ENCODE measurements at places on chromosomes 6 and 20.

GRCh38 chr6:159440911-159441703 is 251.9 kb downstream of the SOD2 start:
- DNase-seq: no peak

DNA sequence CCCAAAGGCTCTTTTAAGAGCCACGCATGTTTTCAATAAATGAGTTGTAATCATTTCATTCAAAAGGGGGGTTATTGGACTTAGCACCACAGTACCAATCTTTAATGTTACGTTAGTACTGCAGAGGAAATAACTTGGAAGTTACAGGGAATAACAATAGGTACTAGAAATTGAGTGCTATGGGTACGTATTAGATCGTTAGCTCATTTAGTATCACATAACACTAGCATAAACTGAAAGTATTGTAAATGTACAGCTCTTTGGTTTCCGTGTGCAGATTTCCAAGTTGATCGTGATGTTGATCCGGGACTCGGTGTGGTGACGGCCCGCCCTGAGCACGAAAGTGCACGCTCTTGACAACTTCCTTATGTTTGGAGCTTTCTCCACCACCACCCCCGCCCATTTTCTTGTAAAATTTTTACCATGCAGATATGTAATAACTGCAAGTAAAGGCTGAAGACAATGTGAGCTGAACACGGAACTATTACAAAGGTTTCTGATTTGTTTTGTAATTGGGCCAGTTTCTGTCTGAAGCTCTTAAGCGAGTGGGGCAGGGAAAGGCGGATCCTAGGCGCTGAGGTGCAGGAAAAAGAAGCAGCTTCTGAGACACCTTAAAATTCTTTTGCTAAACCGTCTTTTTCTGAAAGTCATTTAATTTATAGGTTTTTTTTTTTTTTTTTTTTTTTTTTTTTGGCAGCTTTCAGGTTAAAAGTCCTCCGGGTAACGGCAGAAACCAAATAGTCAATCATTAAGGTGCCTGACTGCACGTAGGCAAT is 71.5 kb downstream of the HFE start:
- DNase-seq: no peak

- no peak for DNase-seq
Measured at GRCh38 chr6:21396313-21396712, 197.2 kb upstream of the SOX4 start.

DNA sequence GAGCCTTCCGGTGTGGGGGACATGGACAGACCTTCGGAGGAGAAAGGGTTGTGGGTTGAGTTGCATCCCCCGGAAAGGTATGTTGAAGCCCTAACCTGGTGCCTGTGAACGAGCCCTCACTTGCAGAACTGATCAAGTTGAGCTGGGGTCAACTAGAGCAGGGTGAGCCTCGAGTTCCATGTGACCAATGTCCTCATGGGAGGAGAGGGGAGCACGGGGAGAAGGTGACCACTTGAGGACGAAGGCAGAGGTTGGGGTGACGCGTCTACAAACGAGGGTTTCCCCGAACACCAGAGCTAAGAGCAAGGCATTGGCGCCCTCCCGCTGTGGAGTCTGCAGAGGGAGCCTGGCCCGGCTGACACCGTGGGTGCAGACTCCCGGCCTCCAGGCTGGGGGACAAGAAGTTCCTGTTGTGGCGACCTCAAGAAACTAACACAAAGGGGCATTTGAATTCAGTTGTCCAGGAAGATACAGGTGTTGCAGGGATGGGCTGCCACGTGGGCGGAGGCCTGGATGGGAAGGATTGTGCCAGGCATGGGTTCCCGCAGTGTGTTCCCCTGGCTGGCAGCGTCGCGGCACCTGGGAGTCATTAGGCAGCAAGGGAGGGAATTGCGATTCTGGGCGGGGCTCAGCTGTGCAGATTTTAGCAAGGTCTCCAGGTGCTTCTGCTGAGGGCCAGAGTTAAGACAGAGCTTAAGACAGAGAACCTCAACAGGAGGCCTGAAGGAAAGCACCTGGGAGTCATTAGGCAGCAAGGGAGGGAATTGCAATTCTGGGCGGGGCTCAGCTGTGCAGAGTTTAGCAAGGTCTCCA is 20.4 kb upstream of the UNC93A start:
- DNase-seq: no peak

DNA sequence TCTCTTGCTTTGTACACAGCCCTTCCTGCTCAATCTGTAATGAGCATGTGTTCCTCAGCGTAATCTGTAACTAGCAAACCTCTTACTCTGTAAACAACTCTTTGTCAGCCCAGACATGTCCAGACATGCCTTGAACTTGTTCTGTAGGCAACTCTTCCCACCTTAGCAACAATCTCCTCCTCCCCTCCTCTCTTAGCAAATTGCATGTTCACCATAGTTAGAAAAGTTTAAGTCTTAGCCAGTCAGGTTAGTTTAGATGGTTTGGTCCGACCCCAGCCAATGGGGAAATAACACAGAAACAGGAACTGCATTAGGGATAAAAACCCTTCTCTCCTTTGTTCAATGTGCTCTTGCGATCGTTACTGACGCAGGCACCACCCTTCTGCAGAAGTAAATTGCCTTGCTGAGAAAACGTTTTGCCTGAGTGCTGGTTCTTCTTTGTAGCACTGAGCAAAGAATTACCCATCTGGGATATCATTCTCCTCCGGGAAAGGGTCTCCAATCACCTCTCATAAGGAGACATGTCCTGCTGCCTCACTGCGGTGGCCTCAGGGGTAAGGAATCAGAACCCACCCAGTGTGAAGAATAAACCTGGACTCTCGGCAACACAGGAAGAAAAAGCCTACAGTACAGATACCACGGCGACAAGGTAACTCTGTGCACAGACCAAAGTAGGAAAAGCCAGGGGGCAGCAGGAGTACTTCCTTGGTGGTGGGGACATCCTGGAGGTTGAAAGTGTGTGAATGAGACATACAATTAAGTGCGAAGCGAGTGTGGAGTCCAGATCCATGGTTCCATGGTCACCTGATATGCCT is 26.2 kb downstream of the PLN start:
- no peak for DNase-seq

GRCh38 chr6:164502833-164503232 is 806.6 kb downstream of the C6orf118 start:
- no peak for DNase-seq

- no peak for DNase-seq
Measured at GRCh38 chr6:43933148-43933885, 163.3 kb downstream of the VEGFA start.

DNA sequence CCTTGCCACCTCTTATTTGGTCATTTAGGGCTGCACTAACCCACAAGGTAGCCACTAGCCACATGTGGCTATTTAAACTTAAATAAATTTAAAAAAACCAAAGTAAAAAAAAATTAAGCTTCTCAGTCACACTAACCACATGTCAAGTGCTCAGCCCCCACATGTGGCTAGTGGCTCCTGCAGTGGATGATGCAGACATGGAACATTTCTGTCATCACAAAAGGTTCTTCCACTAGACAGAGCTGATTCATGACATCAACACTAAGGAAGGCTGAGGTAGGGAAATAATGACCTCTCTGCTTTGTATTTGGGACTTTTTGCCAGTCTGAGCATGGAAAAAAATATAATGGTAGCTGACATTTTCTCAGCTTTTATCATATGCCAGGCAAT is 173.0 kb upstream of the FERMT1 start:
- DNase-seq: no peak

DNA sequence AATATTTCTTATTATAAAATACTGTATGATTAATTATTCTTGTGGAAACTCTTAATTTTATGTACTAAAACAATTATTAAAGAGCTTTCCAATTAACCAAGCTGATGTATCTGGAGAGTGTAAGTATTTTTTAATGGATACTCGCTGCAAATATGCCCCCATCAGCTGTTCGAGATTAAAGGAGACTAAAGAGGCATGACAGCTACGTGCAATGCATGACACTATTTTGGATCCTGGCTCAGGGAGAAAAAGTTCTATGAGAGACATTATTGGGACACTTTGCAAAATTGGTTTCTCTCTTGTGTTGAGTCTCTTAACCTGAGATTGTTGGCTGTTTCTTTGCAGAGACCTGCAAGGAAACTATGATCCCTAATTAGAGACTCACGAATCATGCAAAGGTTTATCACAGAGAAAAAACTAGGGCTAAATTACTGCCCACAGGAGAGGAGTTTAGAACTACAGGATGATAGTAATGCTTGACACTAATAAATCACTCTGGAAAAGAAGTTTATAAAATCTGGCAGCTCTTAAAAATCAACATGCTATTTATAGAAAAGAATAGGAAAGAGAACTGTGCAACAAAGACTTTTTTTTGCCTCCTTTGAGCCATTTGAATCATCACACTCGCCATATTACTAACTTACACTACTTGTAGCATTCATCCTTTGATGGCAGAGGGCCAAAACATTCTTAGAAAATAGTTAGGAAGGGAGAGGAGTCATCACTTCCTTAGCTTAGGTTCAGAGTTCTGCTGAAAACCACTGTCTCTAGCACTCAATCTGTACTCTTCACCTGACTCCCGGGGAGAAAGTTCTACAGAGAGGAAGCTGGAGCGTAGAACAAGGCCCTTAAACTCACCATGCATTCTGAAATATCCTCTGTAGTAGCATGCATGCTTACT is 25.3 kb downstream of the NRN1 start:
- DNase-seq: no peak

GRCh38 chr6:125375821-125376220 is 74.1 kb upstream of the HDDC2 start:
- DNase-seq: no peak

GRCh38 chr6:168050225-168050880 is 28.7 kb downstream of the FRMD1 start:
- no peak for DNase-seq

DNA sequence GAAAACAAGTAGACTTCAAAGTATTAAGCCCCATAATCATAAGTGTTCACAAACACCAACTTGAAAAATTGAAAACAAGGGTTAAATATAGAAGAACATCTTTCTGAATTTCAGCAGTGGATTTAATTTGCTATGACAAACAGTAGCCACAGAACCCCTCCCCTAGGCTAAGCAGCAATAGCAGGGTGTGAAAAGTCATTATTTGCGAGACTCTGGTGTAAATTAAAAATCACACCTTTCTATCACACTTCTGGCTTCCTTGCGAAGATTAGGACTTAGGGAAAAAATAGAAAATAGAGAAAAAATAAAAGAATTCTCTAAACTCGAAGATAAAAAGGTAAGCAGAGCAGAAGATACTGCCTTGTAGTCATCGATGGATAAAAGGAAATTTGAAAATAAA is 6.1 kb downstream of the SAMD3 start:
- no peak for DNase-seq

DNA sequence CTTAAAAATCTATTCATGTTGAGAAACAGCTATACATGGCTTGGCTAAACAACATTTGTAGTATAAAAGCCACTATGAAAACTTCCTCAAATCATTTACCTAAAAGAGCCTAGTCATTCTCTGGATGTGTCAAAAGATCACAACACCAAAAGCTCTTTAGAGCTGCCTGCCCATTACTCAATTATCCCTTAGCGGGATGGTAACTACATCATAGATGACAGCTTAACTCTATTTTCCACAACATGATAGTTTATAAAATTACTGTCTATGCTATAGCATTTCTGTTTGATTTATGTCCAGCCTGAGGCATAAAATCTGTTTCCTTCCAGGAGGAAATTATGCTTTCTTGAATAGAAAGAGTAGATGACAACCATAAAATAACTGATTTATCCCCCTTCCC is 777.6 kb upstream of the HS3ST5 start:
- no peak for DNase-seq

DNA sequence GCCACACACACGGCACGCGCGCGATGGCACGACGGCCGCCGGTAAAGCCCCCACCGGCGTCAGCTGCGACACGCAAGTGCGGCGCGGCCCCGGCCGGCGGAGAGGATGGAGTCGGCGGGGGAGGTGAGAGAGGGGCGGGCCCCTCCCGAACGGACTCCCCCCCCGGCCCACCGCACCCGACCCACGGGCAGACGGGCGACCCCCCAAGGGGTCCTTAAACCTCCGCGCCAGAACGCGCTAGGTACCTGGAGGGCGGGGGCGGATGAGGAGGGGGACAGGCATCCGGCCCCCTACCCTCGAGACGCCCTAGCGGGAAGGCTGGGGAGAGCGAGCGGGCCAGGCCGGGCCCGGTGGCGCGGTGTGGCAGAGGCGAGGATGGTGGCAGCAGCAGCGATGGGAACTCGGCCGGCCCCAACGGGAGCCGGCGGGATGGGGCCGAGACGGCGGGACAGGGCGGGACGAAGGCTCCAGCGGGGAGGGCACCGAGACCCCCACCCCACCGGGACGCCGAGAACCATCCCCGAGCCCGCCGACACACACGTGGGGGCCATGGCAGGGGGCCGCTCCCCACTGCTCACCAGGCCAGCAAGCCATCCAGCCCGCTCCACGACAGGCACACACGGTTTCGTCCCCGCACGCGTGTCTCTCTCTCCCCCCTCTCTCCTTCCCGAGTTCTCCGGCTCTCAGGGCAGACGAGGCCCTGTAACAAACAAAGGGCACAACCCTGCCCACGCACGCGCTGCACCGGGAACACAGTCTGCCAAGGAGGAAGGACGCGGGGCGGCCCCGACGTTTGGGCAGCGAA is 1515.4 kb upstream of the DEFB115 start:
- DNase-seq: no peak

DNA sequence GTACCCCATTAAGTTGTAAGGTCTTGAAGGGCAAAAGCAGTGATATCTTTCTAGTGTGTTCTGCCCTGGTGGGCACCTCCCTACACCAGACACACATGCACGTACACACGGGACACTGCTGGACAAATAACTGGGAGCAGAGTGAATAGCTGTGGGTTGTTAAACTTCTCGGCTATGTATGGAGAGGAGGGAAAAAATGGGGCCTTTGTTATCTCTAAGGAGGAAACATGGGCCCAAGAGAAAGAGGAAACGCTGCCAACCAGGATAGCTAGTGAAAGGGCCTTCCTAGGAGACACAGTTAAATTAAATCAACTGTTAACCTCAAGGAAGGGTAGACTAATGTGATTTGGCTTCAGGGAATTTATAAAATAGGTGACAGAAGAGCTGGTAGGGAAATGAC is 169.7 kb downstream of the MYLK4 start:
- DNase-seq: no peak

GRCh38 chr6:127177030-127177922 is 58.8 kb downstream of the RSPO3 start:
- no peak for DNase-seq

GRCh38 chr6:162099685-162100084 is 627.9 kb downstream of the PRKN start:
- no peak for DNase-seq

- DNase-seq: no peak
Measured at GRCh38 chr20:22808628-22809027, 224.3 kb upstream of the FOXA2 start.

GRCh38 chr20:36487069-36487468 is 54.2 kb upstream of the MYL9 start:
- DNase-seq: no peak

Data from NCI-H1417 treated with DMSO at 0.1 percent for 48 hours (cell line).